ENCODE measurements at places on chromosomes 5 and 9.

DNA sequence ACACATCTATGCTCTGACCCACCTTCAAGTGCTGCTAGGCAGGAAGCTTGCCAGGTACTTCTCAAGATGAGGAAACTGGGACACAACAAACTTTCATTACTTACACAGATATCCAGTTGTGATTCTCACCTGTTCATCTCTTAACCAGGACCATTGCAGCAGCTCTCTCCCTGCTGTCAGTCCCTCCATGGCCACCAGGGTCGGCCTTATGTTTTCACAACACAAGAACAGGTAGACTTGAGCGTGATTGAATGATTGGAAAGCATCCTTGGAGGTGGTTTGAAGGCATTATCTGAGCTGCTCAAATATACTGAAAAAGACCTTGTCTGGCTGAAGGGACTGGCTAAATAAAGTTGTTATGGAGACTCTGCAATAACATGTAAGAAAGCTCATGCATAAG lies 94.4 kb downstream of the MTREX start:
- no peak for DNase-seq

GRCh38 chr5:141914199-141914743 lies 9.4 kb upstream of the DELE1 start:
- DNase-seq, result no peak

DNA sequence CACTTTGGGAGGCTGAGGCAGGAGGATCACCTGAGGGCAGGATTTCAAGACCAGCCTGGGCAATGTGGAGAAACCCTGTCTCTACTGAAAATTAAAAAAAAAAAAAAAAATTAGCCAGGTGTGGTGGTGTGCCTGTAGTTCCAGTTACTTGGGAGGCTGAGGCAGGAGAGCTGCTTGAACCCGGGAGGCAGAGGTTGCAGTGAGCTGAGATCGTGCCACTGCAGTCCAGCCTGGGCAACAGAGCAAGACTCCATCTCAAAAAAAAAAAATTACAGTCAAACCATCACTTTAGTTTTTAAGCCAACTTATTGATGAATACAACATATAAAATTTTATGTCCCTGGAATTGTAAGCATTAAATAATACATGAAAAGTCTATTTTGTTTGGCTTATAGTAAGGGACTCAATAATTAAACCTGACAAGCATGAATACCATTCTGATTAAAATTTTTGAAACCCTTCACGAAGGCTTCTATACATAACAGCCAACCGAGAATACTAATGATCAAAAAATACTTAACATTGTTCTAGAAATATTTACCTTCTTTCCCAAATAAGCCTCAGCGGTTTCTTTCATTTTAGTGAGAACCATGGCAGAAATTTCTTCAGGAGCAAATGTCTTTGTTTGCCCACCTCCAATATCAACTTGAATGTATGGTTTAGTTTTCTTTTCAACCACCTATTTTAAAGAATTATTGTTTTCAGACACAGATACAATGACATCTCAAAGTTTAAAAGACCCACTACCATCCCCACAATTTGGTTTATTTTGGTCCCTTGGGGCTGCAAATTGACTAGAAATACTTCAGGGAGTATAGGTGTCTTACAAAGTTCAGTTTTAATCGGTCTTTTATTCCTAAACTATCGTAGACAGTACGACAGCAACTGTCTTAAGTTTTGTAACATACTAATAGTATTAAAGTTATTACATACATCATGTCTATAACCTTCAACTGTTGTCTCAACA lies 1.2 kb downstream of the HSPA5 start:
- DNase-seq, result no peak

GRCh38 chr9:31623511-31623910 lies 760.9 kb upstream of the ACO1 start:
- DNase-seq, result no peak

- no peak for DNase-seq
Measured at GRCh38 chr9:78677326-78677725, 380.4 kb downstream of the PSAT1 start.

- no peak for DNase-seq
Measured at GRCh38 chr9:133844881-133845410, 106.8 kb upstream of the SARDH start.

DNA sequence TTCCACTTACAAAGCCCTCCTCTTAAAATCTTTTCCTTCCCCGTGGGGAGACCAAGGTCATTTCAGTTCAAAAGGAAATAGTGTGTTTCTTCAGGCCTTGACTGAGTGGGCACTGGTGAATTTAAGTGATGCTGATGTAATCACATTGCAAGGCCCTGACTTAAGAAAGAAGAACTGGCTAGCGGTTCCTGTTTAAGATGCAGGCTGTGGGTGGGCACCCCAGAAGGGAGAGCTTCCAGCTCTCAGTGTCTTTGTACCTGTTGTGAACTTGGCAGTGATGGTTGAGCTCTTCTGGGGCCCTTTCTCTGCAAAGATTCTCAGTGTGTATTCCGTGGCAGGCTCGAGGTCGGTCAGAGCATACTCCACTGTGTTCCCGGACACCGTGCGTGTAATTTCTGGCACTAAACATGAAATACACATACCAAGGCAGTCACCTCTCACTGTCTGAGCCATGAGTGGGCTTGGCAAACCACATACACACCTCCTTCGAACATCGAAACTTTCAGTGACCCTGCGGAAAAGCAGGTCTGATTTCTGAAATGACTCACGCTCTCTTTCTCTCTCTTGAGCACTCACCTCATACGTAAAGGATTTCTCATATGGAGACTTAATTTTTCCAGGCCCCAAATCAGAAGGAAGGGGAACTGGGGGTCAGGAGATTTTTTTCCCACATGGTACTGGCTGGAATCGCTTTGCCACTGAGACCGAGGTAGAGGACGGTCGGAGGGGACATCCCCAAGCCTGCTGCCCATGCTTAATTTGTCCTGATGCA lies 81.9 kb downstream of the TNC start:
- DNase-seq, result no peak

DNA sequence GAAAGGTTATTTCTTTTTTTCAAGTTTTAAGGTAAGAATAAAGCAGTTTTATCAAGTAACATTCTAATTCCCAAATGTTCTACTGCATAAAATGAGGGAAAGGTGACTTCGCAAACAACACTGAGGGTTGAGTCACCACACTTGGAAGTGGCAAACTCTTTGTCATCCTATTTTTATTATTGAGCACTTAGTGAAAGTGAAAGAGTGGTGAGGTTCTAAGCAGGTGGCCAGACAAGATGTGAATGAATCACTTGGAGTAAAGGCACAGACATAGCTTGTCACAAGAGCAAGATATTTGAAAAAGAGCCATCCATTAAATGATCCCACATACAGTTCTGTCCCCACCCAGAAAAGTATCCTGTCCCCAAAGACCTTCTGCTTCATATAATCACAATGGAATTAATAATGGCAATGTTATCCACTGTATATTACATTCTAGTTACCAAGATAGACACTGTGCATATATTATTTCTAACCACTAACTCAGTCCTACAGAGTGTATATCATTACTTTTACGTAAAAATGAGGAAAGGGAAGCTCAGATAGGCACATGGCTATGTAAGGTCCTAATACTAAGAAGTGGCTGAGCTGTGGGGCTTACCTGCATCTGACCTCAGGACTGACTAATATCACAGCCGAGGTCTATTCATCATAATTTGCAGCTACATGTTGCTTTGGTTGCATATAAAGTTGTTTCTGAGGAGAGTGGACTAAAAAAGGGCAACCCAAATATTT lies 730.4 kb upstream of the MEF2C start:
- no peak for DNase-seq

- DNase-seq, result no peak
Measured at GRCh38 chr5:150313921-150314716, 11.4 kb upstream of the ARSI start.

GRCh38 chr5:65790371-65791163 lies 68.6 kb downstream of the NLN start:
- no peak for DNase-seq

- DNase-seq, result no peak
Measured at GRCh38 chr5:154191467-154192261, 1.1 kb downstream of the GALNT10 start.

- no peak for DNase-seq
Measured at GRCh38 chr5:142663246-142663645, 22.6 kb downstream of the FGF1 start.

- no peak for DNase-seq
Measured at GRCh38 chr5:9025942-9026341, 519.9 kb downstream of the SEMA5A start.

DNA sequence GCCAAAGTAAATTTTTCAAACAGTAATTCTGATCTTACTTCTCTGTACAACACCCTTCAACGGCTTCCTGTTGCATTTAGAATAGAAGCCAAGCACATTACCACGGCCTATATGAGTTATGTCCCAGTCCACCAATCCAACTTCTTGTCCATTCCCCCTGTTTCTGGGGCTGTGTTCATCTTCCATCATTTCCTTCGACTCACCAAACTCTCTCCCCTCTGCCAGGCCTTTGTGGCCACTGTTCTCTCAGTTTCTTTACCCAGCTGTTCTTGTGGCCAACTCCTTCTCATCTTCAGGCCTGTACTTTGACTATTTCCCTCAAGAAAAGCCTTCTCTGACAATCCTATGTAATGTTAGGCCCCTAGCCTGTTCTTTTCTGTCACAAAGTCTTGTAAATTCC lies 259.4 kb upstream of the EFNA5 start:
- DNase-seq, result no peak

DNA sequence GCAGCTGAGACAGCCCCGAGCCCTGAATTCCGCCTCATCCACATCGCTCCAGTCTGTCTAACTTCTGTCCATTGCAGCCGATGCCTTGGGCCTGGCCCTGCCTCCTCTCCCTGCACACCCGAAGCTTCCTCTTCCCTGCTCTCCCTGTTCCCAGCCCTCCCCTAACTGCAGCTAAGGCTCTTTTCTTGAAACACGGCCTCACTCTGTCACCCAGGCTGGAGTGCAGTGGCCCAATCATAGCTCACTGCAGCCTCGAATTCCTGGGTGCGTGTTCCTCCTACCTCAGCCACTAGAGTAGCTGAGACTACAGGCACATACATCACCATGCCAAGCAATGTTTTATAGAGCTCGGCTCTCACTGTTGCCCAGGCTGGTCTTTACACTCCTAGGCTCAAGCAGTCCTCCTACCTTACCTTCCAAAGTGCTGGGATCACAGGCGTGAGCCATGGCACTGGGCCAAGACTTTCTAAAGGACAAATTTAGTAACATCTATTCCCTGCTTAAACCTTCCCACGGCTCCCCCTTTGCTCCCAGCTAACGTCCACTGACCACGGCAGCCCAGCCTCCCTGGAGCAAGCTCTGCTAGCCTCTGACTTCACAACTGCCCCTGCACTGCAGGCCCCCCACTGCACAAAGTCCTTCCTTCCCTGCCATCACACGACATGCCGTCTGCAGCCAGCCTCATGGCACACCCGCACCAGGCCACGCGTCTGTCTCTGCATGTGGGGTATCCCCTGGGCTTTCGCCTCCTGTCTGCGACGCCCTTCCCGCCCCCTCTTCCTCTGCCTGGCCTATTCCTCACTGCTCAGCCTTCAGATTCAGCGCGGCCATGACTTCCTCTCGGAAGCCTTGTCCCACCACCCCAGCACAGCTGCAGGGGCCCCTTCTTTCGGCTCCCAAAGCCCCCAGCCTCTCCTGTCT lies 28.6 kb downstream of the LAMC3 start:
- DNase-seq, result no peak

GRCh38 chr5:92665506-92665905 lies 915.5 kb downstream of the NR2F1-AS1 start:
- DNase-seq, result no peak

DNA sequence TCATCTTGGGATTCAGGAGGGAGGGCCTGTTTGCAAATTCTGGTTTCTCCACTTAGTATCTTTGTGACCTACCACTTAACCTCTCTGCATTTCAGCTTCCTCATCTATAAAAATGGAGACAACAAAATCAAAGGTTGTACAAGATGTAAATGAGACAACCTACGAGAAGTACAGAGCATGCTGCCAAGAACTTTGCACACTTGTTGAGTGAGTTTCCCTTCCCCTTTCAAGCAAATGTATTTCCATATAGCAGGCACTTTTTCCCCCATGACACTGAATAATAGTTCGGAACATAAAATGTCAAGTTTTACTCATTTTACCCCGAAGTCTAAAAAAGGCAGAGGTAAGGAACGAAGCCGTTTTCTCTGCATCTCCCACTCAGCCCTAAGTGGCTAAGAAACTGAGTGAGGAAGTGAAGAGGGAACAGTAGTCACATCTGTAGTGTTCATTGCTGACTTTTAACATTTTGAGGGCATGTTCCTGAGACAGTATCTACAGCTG lies 159.0 kb downstream of the TLE1 start:
- no peak for DNase-seq

DNA sequence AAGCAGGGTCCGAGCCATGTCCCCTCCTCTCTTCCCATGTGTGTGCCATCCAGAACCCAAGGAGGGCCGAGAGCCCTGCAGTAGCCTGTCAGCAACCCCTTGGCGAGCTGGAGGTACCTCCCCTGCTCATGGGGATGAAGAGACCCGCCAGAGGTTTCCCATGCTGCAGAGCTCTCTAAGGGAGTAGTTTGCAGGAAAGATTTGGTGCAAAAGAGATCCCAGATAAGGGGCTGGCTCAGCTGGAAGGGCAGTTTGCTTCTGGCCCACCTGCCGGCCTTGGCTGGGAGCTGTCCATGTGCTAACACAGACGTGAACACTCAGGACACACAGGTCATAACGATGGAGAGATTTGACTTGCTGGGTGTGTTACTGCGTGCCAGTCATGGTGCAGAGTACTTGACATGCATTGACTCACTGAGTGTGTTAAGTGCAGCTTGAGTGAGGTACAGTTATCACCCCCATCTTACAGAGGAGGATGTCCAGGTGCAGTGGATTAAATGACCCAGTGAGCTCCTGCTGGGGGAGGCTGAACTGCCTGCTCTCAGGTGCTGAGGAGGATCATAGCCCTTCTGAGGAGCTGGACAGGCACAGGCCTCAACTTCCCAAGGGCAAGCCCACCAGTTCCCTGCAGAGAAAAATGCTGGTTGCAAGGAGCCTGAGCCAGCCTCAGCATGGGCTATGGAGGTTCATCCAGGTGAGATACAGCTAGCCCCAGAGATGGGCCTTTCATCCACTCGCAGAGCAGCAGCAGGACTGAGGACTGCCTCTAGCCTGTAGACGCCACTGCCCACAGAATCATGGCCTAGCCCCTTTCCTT lies 6.3 kb upstream of the SLC25A48 start:
- DNase-seq, result no peak

All from NK-92 treated with Interleukin-12 subunit alpha and Interleukin-12 subunit beta, amount 100 ng/mL, for 24 hours (cell line).